ENCODE measurements at places on chromosomes 2 and 18.

- no peak for DNase-seq
Observed at GRCh38 chr2:105504459-105504858, 105.6 kb upstream of the FHL2 start.

DNA sequence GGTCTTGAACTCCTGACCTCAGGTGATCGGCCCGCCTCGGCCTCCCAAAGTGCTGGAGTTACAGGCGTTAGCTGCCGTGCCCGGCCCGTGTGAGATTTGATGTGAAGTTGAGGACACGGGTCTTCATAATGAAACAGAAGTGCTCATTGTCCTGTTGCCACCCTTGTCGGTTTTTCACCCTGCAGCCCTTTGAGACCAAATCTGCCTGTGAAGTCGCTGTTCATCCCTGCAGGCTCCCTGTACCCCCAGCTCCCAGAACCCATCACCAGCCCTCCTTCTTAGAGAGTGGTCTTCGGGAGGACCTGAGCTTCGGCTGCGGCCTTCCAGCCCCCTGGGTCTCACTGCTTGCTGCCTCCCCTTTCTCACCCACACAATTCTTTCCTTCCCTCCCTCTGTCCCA lies 325.2 kb downstream of the GBX2 start:
- no peak for DNase-seq

DNA sequence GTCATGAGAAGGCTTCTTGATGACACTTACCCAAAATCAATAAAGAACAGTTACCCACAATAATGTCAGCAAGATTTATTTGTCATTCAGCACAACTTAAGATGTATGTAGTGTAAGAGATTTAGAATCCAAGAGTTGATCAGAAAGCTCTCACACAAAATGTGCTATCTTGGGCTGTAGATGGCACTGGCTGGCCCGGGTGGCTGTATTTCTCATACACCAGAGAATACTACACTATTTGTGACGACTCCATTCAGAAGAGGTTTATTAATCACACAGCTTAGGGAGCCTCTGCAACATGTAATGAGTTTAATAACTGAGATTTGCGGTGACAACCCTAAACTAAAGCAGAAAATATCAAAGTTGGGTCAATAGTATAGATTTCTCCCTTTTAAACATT lies 530.4 kb upstream of the KLHL29 start:
- DNase-seq: no peak

DNA sequence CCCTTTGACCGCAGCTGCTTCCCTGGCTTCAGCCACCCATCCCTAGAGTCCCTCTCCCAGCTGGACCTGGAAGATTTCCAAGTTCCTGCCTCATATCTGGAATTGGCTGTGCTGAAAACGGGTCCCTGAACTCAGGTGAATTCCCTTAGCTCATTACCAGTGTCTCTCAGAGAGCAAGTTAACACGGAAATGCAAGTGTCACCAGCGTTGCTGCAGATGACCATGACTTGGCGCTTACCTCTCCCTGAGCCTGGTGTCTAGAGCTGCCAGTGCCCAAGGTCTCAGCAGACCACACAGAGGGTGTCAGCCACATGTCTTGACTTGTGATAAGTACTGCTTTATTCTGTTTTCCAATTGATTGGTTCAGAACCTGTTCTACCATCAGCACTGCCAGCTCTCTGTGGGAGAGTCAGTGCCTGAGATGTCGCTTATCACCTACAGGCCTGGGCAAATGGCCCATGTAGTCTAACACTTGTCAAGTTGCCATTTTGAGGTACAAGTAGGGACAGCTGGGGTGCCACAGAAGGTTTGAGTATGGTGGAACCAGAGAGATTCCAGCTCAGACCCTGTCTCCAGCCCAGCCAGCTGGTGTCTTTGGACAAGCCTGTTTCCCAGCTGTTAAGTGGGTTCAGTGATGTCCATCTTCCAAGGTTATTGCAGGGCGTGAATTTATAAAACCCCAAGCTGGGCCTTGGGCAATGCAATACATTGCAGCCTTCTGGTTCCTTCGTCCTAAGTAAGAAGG lies 48.7 kb downstream of the LYPD1 start:
- no peak for DNase-seq

GRCh38 chr2:127157114-127157513 lies 50.2 kb upstream of the BIN1 start:
- no peak for DNase-seq

- no peak for DNase-seq
Observed at GRCh38 chr2:236343400-236344161, 79.4 kb upstream of the ASB18 start.

DNA sequence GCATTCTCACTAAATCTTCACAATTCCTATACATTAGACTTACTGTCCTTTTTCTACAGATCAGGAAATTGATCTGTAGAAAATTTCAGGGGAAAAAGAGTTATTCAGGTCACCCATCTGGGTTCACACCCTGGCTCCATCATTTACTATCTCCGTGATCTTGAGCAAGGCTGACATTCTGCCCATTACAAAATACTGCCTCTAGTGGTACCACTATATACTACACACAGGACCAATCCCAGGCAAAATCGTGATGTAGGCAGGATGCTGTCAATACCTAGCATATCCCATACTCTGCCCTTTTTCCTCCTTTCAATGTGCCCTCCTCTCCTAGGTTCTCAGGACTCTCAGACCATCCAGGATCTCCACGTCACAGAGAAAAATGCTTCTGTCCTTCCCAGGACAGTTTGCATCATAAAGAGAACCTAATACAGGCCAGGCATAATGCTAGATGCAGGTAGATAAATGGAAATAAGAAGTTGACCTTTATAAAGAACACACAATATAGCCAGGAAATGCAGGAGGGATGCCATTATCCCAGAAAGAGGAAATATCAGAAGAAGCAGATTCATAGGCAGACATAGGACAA lies 101.9 kb downstream of the CDH20 start:
- DNase-seq: no peak

GRCh38 chr2:2321200-2321540 lies 9.9 kb downstream of the MYT1L start:
- no peak for DNase-seq

DNA sequence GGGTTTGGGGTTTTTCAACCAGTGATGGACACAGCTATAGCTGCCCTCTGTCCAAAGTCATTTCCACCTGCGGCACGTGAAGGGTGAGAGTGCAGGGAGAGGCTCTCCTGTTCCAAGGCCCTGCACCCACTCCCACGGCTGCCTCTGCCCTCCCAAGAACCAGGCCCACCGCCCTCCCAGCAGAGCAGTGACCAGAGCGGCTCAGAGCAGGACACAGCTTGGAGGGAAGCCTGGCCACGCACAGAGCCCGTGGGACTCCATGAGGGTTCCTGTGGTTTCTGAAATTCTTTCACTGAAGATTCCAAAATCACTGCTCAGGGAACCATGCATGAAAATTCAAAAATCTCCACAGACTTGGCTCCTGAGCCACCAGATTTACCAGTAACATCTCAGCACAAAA lies 67.3 kb upstream of the SALL3 start:
- DNase-seq: no peak

- DNase-seq: no peak
Observed at GRCh38 chr2:154537024-154537423, 161.5 kb upstream of the KCNJ3 start.

GRCh38 chr2:169345486-169346437 lies 16.6 kb downstream of the LRP2 start:
- DNase-seq: no peak

- DNase-seq: no peak
Observed at GRCh38 chr2:88751768-88752167, 60.3 kb downstream of the RPIA start.

GRCh38 chr2:191748528-191749180 lies 70.7 kb downstream of the NABP1 start:
- DNase-seq: no peak

DNA sequence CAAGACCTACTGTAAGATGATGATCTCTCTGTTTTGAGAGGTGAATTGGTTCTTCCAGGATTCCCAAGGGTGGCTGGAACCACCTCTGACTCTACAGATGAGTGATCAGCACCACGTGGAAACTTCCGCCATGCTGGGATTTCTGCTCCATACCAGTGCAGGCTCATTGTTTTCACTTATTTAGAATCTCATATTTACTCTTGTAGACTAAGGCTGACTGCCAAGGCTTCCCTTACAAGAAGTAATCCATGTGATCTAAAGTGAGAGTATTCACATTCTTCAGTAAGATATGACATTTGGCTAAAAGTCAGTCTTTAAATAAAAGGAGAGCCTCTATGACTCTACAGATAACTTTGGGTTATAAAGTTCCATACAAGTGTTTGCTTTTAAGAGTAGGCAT lies 322.9 kb upstream of the RAB12 start:
- no peak for DNase-seq
